Lower leg skin (tissue), 4 donors: ENCODE measurements at places on chromosomes 16 and 17. TPM values are rescaled to one million over a fixed set of nuclear protein-coding genes. Genes with fewer than 3 reads are reported as not detected.

The SAT2 gene
- total RNA-seq, result 50.5 TPM

DNA sequence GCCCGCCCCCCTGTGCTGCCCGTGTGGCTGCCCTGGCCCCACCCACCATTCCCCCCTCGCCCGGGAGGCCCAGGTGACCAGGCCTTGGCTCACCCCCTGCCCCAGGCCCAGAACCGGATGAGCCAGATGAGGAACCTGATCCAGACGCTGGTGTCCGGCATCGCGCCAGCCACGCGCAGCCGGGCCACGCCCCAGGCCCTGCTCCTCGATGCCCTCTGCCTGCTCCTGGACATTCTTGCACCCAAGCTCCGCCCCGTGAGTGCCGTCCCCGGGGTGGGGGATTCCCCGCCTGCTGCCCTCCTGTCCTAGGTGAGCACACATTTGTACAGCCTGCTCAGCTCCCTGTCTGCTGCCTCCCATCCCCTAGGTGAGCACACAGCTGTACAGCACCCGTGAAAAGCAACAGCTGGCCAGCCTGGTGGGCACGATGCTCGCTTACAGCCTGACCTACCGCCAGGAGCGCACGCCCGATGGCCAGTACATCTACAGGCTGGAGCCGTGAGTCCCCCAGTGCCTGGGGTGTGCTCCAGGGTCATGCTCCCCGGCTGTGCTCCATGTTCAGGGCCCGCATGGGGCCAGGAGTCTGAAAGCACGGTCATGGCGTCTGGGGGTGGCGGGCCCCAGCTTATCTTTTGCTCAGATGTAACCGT, 4.8 kb downstream of the GNG13 start:
- no peak for DNase-seq

The TMED6 gene
- not detected for total RNA-seq

The QRICH2 gene
- 0.88 TPM for total RNA-seq

GRCh38 chr16:3158510-3159314, 23.9 kb downstream of the ZNF213 start:
- peak; percentile 98 for DNase-seq

- DNase-seq, result no peak
Measured at GRCh38 chr16:30076276-30076791, 540 bp downstream of the PPP4C start.

DNA sequence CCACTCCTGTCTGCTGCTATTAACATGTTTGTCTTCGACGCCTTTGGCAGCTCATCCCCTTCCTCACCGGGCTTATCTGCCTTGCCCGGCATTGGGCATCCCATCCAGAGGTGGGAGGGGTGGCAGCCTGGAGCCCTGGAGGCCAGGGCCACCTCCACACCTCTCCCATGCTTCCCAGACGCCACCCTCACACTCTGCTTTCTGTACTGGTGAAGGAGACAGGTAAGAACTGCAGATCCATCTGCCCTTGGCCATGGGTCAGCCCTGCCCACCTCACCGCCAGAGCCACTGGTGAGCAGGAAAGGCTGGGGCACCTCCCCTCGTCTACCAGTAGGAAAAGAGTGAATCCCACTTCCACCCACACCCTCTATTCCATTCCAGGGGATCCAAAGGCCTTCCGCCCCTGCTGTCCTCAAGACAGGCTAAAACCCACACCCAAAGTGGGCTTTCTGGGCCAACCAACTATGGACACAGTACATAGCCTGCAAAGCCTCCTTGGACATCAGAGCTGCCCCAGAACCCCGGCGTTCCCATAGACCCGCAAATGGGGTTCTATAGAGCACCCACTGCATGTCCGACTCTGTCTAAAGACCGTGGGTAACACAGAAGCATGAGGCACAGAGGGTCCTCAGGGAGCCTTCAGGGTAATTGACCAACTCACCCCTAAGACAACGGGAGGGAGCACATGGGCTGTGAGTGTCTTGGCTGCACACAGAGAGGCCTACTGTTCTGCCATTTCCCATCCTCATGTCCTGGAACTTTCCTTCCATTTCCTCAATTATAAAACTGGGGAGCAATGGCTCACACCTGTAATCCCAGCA, 23.4 kb upstream of the RBFOX3 start:
- DNase-seq, result peak; percentile 43

DNA sequence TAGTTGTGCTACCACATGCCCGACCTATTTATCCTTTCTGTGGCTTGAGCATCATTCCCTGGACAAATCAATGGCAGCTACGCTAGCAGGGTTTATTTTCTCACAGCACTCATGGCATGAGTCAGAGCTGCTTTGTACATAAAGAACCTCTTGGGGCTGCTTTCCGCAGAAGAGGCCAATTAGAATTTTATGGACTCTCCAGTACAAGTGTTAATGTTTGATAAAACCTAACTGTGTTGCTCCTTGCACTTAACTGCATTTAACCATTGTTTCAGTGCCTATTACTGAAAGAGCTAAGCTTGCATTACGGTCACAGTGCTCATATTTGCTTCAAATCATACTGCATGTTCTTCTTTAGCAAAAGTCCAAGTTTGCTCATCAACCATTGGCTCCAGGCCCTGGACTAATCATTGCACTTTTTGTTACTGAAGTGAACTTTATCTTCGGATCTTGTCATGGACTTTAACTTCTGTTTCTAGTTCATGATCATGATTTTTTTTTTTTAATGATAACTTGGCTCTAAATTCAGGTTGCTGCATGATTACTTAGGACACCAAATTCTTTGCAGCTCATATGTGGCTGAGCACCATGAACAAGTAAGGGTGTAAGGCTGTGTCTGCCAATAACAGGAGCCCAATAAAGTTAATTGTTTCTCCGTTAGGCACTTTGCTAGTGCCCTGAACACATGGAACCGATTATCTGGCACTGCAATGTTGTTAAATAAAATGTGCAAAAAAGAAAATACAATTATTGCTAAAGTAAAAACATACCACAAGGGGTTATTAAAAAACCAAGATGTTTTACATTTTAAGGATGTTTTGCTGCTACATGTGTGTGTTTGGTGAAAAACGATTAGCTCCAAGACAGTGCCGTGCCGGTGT, 492.2 kb downstream of the KCNJ2 start:
- no peak for DNase-seq

The CES3 gene
- 1.3 TPM for total RNA-seq

DNA sequence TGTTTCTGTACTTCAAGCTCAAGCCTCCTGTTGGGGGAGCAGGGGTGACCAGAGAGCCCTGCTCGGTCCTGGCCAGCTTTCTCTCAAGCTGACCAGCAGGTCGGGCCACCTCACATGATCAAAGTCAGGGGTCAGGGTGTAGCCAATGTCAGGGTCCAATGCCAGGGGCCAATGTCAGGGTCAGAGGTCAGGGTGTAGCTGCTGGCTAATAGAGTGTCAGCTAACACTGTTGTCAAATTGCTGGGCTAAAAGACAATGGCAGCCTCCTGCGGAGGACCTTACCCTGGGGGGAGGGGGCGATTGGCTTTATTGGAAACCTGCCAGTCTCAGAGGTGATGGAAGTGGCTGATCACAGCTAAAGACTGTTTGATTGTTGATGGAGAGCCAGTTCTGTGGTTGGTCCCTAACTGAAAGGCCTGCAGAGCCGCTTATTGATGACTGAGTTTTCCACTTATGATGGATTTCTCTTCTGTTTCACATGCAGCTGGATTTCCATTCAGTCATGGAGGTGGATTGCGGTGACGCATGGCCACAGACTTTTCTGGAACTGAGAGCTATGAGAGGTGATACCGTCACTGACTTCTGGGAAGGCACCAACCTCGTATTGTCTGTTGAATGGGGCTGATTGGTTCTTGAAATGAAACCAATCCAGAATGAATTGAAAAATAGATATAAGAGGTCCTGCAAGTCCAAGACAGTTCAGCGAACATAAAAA, 97.4 kb upstream of the ZFHX3 start:
- no peak for DNase-seq

The TSR3 gene
- total RNA-seq, result 106 TPM

The MSLN gene
- 4.3 TPM for total RNA-seq

The PTX4 gene
- total RNA-seq, result not detected

GRCh38 chr17:60695960-60696359, 18.3 kb downstream of the BCAS3 start:
- DNase-seq, result no peak

- DNase-seq, result no peak
Measured at GRCh38 chr17:74521701-74522201, 9.5 kb downstream of the CD300LB start.

- no peak for DNase-seq
Measured at GRCh38 chr16:1040346-1040745, 32.2 kb upstream of the SSTR5 start.

- no peak for DNase-seq
Measured at GRCh38 chr17:68704871-68705713, 103.9 kb upstream of the FAM20A start.

- DNase-seq, result no peak
Measured at GRCh38 chr17:13727441-13728171, 125.9 kb upstream of the HS3ST3A1 start.

- no peak for DNase-seq
Measured at GRCh38 chr17:62110923-62111484, 45.9 kb upstream of the MED13 start.

DNA sequence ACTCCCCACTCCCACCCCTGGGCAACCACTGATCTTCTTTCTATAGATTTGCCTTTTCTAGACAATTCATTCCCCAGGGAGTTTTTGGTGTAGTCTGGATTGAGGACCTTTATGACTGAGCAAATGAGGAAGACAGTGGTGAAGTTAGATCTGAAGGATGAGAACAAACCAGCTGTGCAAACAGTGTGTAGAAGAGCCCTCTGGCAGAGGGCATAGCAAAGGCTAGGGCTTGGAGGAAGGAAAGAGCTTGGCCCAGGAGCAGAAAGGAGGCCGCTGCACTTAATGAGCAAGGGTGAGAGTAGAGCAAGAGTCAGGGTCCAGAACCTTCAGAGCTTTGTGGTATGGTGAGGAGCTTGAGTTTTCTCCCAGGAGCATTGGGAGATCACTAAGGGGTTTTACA, 352.7 kb downstream of the CA10 start:
- no peak for DNase-seq

GRCh38 chr17:41592601-41593305, 6.1 kb upstream of the KRT14 start:
- DNase-seq, result no peak

GRCh38 chr16:58462499-58462996, 37.4 kb upstream of the NDRG4 start:
- no peak for DNase-seq

- DNase-seq, result no peak
Measured at GRCh38 chr17:7343250-7343649, 6.9 kb downstream of the ACAP1 start.

The FOXL1 gene
- total RNA-seq, result 0.49 TPM

GRCh38 chr17:8924595-8924994, 40.9 kb downstream of the PIK3R5 start:
- no peak for DNase-seq

DNA sequence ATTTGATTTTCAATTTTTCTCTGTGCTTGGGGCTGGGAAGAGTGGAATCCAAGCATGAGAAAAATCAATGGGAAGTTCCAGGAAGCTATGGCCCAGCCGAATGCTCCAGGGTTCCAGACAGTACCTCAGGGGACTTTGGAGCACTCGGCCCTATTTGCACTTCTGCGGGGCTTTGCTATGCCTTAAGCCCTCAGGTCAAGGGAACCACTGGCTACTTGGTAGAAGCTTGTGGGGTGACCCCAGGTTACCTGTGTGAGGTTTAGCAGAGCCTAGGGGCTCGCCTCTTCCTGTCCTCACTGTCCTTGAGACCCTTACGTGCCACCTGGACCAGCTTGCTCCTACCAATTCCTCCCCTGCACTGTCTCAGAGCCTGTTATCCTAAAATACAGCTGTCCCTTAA, 121.3 kb downstream of the MGAT5B start:
- no peak for DNase-seq

The MAF gene
- total RNA-seq, result 205 TPM

DNA sequence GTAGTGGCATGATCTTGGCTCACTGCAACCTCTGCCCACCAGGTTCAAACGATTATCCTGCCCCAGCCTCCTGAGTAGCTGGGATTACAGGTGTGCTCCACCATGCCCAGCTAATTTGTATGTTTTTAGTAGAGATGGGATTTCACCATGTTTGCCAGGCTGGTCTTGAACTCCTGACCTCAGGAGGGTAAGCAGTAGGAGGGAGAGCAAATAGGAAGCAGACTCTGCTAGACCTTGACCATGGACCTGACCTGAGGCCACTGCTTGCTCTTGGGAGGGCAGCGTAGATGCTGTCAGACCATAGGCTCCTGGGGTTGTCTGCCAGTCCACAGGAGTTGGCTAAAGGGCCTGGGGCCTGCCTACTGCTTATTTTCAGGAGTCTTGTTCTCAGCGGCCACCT, 28.6 kb downstream of the AKAP1 start:
- DNase-seq, result no peak

- no peak for DNase-seq
Measured at GRCh38 chr16:19625039-19625438, 69.5 kb downstream of the VPS35L start.

DNA sequence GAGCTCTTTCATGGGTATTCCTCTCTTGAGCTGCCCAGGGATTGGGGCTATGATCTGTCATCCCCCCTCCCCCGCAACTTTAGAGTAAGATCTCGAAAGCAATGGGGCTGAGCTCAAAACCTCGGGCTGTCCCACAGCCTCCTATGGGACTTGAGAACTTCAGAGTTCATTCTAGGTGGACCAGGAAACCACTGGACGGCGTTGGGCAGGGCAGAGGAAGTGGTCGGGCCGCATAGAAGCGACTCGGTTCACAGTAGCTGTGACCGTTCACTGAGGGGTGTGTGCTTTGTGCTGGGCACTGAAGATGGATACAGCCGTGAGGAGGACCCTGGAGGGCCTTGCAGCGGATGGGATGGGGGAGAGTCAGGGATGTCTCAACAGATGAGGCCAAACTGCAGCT, 292.0 kb downstream of the CPPED1 start:
- no peak for DNase-seq

GRCh38 chr17:4014148-4014927, 50.1 kb upstream of the ATP2A3 start:
- no peak for DNase-seq

The CD300H gene
- not detected for total RNA-seq

DNA sequence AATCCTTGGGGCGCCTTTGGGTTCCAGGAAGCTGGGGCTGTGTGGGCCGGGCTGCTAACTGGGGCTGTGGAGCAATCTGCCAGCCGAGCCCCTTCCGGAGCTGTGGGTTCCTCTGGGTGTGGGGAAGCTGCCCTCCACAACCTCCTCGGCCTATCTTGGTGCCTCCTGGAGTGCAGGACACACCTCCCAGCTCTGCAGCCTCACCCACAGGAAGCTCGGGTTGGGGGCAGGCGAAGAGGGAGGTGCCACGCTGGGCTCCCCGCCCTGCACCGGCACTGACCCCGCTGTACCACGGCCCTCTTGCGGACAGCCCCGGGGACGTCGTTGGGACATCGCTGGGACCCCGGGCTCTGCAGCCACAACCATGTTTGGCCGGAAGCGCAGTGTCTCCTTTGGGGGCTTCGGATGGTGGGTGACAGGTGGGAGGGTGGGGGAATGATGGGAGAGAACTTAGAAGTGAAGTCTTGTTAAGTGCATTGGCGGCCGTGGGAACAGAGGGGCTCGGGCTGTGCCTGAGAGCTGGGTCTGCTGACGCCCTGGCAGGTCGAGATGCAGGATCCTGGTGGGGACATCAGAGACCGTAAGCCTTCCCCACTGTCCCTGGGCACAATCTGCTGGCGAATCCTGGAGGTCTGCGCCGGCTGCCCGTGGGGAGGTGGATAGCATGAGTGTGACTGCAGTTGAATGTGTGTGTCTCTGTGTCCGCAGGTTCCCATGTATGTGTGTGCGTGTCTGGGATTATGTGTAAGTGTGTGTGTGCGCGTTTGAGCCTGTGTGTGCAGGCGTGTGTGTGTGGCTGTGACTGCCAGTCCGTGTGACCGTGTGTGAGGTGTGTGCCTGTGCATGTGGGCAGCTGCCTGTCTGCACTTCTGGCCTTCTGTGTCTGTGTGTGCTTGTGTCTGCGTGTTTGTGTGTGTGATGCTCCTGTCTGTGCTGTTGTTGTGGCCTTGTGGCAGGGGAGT, at the start of gene RAP1GAP2:
Gene RAP1GAP2, plus strand, starts transcription at position 275 of the 962 bp plus-strand sequence. Its CDS starts 90 bp downstream, at position 365.
- DNase-seq, result peak; percentile 64

The KRT31 gene
- total RNA-seq, result 197 TPM

The SKAP1 gene
- 1.2 TPM for total RNA-seq

The KRTAP9-2 gene
- total RNA-seq, result 183 TPM

The EME1 gene
- 0.42 TPM for total RNA-seq
